ENCODE measurements at places on chromosomes 5 and 9.

- DNase-seq, result no peak
Observed at GRCh38 chr9:38039090-38039906, 29.7 kb downstream of the SHB start.

DNA sequence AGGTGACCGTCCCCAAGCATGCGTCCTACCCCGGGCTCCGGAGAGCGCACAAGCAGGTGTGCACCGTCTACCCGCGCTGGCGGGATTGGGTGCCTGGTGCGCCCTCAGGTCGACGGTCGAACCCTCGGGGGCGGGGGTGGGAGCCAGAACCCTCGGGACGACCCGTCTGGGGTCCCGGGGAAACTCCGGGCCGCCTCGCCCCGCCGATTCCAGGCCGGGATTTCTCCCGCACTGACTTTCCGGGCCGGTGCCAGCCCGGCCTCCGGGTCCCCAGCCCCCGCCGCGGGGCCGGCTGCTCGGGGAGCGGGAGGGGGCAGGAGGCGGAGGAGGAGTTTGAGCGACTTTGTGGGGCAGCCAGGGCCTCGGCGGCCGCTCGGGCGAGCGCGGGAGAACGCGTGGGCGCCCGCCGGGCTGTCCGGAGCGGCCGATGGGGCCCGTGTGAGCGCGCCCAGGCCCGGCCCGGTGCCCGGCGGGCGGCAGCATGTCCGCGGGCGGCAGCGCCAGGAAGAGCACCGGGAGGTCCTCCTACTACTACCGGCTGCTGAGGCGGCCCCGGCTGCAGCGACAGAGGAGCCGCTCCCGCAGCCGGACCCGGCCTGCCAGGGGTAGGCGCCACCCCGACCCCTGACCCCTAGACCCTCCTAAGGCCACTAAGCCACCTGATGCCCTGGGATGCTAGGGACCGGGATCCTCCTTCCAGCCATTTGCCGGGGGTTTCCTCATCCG, at the start of gene DAB2IP:
DAB2IP (plus strand) TSS at position 340 of the 726 bp plus-strand sequence; CDS start at position 482, 142 bp downstream.
- no peak for DNase-seq

DNA sequence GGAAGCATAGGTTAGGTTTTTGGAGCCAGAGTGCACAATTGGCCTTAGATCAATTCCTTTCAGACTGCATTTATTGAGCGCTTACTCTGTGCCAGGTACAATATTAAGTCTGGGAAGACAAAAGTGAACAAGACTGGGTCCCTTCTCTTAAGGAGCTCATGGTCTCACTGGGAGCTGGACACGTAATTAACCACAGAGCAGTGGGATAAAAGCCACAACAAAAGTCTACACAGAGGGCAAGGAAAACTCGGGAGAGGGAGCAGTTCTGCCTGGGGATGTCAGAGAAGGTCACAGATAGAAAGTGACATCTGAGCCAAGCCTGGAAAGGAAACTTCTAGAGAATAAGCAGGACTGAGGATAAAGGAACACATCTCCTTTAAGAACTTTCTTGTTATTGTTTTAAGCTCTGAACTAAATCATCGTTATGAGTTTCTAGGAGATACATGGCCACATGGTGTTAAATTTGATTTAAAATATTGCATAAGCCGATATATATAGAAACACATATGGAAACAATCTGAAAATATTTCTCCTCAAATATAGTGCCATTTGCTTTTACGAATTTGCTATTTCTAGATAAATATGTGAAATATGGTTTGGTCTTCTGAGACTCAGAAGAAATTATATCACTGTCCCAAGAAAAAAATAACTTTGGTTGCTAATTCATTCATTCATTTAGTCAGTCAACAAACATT, 40.1 kb upstream of the PDE8B start:
- DNase-seq, result no peak

- DNase-seq, result no peak
Observed at GRCh38 chr9:110027671-110028081, 180.3 kb downstream of the C9orf152 start.

DNA sequence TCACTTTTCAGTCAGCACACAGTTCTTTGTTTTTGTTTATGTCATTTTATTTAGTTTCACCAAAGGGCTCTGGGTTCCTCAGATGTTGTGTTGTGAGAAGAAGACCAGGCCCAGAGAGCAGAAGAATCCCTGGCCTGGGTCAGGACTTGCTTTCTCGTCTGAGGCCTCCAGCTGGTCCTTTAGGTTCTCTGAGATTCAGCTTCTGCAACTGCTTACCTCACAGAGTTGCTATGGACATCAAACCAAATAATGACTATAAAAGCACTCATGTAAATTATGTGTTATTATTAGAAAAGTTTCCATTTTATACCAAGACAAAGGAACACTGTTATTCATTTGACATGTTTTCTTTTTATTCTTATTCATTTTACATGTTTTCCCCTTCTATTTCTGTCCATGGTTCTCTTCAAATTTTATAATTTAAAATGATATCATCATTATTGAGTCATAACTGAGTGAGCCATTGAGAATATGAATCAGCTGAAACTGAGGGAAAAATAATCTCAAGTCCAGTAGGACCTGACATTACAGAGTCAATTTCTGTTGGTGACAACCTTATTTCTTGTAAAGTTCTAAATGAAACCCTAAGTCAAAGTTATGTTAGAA, 44.0 kb upstream of the GLRX start:
- no peak for DNase-seq

DNA sequence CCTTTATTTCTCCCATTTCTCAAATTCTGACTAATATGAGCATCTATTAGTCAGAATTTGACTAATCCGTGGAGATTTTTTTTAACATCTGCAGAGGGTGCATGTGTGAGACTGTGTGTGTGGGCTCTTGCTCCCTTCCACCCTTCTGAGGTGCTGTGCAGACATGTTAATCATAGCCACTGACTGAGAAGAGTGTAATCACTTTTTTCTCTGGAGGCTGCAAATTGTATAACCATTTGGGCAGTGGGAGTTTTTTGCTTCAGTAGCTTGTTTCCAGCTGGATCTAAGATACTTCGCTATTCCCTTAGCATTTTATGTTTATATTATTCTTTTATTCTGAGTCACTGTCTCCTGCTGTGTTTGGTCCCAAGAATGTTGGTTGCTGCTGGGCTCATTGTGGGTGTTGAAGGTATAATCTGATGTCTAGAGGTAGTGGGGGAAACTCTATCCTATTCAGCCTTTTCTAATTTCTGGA, 66.2 kb downstream of the ARHGEF28 start:
- peak; percentile 18 for DNase-seq

DNA sequence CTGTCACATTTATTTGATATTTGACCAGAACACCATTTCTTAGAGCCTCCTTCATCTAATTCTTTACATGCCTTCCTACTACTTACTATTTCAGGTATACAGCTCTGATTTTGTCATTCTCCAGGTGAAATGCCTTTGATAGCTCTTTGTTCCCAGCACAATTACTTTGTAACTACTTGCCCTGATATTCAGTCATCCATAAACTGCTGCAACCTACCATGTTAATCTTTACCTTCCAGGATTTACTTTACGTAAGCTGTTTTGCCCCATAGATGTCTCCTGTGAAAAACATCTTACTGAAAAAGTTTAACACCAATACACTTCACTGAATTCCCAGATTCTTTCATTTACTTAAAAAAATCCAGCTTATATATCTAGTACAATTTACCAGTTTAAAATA, 443.8 kb upstream of the CYLC2 start:
- DNase-seq, result no peak

DNA sequence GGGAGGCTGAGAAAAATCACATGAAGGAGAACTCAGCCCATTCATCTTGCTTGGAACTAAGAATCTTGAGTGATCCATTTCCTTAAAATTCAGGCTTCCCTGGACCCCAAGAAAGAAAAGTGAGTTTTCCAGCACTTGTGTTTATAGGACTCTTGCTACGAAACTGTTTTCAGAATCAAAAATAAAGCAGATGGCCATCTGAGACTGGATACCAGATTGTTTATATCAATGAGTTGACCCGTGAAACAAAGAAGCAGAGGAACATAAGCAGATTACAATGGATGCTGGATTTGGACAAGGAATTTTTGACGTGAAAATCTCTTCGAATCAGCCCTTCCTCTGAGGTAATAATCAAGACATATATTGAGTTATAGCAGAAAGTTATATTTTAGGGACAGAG, 223.2 kb downstream of the SYK start:
- no peak for DNase-seq

GRCh38 chr9:21455320-21455719, 15.1 kb downstream of the IFNA1 start:
- DNase-seq, result no peak

DNA sequence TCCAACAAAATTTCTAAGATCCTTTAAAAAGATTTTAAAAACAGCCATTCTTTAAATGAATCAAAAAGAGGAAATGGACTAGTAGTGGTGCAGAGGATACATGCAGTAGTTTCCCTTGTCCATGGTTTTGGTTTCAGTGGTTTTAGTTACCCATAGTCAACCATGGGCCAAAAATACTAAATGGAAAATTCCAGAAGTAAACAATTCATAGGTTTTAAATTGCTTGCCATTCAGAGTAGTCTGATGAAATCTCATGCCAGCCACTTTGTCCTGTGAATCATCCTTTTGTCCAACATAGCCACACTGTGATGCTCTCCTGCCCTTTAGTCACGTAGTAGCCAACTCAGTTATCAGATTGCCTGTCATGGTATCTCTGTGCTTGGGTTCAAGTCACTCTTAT, 286.1 kb downstream of the ANXA1 start:
- peak; percentile 10 for DNase-seq

GRCh38 chr9:127168756-127169574, 46.5 kb upstream of the ANGPTL2 start:
- no peak for DNase-seq

GRCh38 chr5:58800861-58801540, 218.1 kb downstream of the RAB3C start:
- no peak for DNase-seq

- no peak for DNase-seq
Observed at GRCh38 chr5:2670940-2671339, 80.5 kb downstream of the IRX2 start.

DNA sequence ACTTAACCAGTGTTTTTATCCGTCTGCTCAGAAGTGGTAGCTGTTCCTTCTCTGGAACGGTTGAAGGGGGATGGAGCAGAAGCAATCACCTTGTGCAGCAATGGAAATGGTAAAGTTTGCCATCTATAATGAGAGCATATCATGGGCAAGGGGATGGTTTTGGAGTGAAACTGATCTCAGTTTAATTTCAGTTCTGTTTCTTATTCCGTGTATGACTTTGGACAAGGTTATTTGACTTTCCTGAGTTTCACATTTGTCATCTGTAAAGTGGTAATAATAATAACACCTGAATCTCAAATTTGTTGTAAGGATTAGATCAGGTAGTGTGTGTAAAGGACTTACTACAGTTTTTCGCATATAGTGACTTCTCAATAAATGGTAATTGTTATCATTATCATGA, 106.1 kb downstream of the PCSK1 start:
- no peak for DNase-seq

DNA sequence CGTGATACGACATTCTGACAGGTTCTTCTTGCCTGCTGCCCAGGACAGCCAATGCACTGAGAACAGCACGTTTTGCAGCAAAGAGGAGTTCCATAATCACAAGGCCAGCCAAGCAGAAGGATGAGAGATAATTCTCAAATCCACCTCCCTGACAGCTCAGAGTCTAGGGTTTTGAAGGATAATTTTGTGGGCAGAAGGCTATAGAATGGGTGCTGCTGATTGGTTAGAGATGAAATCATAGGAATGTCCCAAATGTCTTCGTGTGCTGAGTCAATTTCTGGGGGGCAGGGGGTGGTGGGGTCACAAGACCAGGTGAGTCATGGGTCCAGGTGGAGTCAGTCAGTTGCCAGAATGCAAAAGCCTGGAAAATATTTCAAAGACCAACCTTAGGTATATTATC, 175.5 kb upstream of the SLC30A5 start:
- DNase-seq, result no peak

DNA sequence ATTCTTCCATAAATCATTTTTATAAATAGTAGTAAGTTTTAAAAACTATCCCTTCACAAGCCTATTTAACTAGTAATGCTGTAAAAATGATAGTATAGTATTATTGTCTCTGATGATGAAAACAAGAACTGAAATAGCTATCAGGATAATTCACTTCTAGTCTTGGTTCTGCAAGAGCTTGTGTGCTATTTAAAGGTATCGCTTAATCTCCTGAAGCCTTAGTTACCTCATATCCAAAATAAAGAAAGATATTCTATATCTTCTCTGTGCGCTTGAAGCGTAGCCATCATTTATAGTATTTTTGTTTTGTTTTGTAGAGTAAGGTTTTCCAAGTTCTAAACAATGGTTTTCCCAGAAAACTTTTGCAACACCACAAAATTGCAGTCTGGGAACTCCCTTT, 180.1 kb downstream of the TMC1 start:
- no peak for DNase-seq

- peak; percentile 45 for DNase-seq
Observed at GRCh38 chr9:82961504-82962125, 101.3 kb downstream of the RASEF start.

GRCh38 chr5:155866971-155867370, 460.0 kb upstream of the SGCD start:
- DNase-seq, result no peak

GRCh38 chr5:123094919-123095797, 6.1 kb downstream of the PRDM6 start:
- DNase-seq, result no peak

GRCh38 chr9:4849369-4849768, 56.6 kb downstream of the RCL1 start:
- no peak for DNase-seq

DNA sequence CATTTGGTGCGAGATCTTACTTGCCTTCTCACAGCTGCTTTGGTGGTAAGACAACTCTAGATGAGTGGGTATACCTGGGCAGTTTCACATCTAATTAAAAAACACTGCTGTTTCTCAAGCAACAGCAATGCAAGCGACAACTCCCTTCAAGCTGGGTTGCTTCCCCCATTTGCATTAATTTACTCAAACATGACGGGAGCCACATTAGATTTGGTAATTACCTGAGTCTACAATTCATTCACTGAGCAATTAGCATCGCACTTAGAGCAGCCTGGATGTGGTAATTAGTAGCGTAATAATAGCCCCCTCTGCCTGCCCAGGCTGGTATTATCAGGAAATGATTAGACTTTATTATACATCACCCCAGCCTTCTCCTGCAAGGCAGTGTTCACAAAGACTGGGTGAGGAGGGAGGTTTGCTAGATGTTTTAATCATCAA, 73.4 kb downstream of the FBXO38 start:
- DNase-seq, result no peak

GRCh38 chr9:135214054-135214640, 126.7 kb downstream of the OLFM1 start:
- no peak for DNase-seq
